Right hindlimb (tissue), 1 donor: ENCODE measurements at places on chromosomes 11 and 22.

DNA sequence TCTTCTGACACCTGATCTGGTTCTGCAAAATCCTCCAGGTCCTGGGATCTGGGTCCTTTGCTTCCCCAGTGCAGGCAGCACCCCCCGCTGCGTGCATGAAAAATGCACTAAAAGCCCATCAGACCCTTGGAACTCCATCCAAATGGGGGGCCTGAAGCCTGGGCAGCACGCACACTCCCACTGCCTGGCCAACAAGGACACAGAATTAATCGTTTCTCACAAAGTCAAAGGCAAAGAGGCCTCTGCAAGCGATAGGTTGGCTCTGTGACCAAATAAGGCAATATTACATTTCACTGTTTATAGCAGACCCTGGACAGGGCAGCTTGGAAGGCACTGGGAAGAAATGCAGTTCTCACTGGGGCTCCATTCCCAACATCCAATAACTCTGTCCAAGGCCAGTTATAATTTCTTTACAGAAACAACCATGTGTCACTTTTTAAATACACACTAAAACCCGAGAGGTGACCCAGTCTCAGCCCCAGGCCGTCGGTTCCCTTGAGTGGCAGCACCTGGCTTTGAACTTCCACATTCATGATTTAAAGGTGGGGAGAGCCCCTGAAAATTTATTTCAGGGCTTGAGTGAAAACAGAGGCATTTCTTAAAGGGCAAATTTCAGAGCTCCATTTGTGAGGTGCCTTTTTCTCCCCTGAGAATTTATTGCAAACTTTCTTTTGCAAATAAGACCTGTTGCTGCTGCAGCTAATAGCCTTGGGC, 114.4 kb upstream of the ANO1 start:
- DNase-seq: no peak

GRCh38 chr22:24445481-24446259, 18.3 kb downstream of the ADORA2A start:
- DNase-seq: peak; percentile 17

DNA sequence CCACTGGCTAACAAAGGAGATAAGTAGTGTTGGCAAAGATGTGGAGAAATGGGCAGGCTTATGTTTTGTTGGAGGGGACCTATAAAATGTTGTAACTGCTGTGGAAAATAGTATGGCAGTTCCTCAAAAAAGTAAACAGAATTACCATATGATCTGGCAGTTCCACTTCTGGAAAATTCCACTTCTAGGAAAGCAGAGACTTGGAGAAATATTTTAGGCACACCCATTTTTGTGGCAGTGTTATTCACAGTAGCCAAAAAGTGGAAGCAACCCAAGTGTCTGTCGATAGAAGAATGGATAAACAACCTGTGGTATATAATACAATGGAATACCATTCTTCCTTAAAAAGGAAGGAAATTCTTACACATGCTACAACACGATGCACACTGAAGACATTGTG, 57.0 kb upstream of the ADORA2A start:
- DNase-seq: no peak

DNA sequence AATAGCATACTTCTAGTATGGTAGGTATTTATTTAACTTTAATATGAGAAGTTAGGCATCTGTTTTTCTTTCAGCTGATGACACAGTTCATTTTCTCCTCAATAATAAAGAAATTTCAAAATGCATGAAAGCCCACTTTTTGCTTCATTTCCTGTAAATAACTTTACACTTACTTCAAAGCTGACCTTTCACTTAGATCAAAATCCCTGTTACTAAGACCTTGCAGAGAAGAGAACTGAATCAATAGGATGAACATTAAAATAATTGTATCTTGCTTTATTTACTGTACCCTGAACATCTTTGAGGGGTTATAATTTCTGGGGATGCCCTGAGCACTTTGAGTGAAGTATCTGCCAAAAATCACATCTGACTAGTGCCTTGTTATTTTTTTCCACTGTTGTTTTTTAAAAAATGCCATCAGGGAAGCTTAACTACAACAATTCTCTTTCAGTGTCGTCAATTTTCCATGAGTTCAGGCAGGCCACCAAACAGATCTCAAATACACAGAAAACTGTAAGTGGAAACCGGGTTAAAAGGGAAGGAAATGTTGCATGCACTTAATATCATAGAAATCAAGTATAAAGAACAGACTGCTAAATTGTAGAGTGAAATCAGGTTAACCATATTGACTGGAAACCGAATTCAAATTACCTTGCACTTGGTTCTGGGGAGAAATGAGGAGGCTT, 206.2 kb downstream of the MAML2 start:
- no peak for DNase-seq

- DNase-seq: no peak
Observed at GRCh38 chr11:19698493-19699292, 13.9 kb upstream of the NAV2 start.

GRCh38 chr11:74819400-74819799, 70.8 kb downstream of the RNF169 start:
- no peak for DNase-seq

- DNase-seq: peak; percentile 14
Observed at GRCh38 chr11:67456068-67456705, 1.0 kb downstream of the CABP4 start.

DNA sequence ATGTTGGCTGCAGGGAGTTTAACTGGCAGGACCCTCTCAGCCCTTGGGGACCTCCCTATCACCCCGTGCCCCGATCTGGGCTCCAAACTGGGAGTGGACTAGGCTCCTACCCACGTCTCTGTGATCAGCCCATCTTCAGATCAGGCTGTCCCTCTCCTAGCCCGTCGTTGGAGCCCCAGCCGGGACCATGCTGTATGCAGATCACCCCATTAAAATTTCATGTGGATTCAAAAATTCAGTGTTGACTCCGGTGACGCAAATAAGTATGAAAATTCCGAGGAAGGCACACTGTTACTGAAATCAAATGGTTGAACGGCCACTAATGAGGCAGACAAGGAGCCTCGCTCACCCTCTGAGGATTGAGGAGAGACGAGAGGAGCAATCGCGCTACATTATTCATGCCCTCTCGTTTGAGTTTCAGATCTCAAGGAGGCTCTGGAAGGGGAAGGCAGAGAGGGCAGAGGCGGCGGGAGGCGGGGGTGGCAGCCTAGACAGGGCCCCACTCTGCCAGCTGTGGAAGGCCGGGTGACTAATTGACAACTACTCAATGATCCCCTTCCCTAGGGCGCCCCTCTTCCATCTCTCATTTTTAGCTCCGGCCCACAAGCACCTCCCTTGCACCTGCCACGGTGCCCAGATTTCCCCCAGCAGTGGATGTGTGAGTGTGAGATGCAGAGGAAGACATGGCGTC, 255.4 kb downstream of the MIAT start:
- no peak for DNase-seq

GRCh38 chr22:30837531-30837930, 131.0 kb downstream of the MORC2 start:
- DNase-seq: no peak

GRCh38 chr22:35888181-35888870, 140.3 kb downstream of the RBFOX2 start:
- DNase-seq: no peak

- DNase-seq: no peak
Observed at GRCh38 chr11:109815500-109816150, 277.6 kb upstream of the ZC3H12C start.

DNA sequence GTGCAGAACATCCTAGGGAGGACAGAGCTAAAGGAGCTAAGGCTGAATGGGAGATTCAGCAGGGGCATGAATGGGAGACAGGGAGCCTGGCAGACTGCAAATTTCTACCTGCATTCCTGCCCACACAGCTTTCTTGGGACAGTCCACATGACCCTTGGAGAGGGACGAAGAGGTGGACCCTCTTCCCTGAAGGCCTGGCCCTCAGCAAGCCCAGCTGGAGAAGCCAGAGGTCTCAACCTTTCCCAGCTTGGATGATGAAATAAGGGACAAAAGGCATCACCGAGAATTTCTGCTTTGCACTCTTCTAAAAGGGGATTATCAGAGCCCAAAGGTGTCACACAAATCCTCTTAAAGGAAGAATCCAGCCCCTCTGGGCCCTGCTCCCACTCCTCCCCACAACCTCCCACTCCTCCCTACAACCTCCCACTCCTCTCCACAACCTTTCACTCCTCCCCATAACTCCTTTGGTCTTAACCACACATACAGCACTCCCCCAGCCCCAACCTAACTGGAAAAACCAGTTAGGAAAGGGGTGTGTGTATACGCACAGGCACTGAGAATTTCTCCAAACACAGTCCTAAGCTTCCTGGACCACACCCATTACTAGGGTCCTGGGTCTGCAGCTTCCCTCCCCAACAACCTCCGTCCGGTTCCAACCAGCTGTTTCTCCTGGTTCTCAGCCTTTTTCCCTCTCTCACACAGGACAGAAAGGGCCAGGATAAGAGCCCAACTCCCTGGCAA, 38.4 kb downstream of the RPL27A start:
- DNase-seq: peak; percentile 73

DNA sequence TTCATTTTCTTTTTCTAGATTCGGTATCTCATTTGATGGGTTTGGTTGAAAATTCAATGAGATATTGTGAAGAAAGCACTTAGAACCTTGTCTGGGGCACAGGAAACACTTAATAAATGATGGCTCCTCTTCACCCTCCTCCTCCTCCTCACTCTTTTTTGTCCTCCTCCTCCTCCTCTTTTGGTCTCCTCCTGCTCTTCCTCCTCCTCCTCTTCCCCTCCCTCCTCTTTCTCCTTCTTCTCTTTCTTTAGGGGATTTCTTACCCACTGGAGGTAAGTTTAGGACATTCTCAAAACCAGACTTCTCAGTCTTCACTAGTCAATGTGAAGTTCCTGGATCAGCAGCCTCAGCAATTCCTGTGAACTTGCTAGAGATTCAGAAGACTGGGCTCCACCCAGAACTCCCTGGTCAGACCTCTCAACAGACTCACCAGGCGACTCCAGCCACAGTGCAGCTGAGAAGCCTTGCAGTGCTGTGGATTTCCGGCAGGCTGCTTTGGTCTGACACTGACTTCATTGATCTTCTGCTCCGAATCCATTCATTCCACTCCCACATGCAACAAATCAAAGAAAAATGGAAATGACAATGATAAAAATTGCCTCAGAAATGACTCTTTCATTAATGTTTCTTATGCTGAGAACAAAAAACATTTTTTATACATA, 368.6 kb upstream of the B3GAT1 start:
- no peak for DNase-seq

DNA sequence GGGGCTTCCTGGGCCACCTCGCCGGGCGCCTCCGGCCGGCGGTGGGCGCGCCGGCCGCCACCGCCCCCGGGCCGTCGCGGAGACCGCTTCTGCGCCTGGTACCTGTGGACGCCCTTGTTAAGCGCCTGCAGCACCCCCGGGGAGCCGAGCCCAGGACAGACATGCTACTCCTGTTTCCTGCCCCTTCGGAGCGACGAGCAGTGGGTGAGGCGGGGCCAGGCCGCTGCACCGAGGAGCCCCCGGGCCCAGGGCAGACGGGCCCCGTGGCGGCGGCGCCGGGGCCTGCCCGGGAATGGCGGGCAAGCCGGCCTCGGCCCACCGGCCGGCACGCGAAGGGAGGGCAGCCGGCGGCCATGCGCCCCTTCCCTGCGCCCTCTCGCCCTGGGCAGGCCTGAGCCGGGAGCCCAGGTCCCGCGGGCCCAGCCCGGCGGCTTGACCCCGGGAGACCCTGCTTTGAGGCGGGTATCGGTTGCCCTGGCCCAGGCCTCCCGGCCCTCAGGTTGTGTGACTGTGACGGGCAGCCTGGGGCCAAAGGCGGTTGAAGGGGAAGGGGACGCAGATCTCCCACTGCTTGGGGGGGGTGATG, 789 bp upstream of the KDM2A start:
- DNase-seq: peak; percentile 58

DNA sequence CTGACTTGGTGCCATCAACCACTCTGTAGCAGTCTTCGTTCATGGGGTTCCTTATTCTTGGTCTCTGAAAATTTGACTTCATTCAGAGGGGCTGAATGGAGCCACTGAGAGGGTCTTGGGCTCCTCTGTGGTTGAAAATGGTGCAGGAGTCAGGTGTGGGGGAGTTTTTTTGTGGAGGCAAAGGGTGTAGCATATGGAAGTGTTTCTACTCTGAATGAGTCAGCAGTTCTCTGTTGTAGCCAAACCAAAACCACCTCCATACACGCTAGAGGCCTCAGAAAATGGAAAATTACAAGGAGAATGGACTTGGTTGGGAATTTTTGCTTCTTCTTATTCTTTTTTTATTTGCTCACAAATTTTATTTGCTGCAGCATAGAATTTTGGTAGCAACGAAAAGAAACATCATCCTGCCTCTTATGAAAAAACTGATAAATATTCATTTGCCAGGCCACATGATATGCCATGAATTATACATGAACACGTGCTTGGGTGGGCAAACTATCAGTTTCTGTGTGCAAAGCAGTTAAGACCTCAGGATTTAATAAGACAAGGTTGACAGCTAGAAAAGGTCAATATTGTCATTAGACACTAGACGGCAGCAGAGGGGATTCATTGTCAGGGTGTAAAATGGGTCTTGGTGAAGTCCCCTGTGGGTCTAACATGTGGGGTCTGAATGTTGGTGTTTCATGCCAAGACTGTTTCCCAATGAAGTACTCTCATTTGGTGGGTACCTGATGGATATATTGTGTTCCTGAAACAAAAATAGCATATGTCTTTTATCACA, 111.7 kb downstream of the MYO18B start:
- DNase-seq: no peak

DNA sequence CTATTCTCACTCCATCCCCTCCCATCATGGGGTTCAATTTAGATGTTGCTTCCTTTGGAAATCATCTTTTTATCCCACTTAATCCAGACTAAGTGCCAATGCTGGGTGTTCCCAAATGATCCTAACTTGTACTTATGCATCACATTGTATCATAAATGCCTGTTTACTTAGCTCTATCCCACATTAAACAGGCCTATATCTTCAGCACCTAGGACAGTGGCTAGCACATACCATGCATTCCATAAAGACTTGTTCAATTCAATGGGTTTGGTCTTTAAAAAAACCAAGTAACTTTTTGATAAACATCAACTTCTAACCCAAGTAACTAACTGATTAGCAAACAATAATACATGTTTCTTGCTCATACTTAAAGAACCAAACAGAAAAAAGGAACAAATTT, 40.6 kb downstream of the RSF1 start:
- DNase-seq: no peak

GRCh38 chr11:68145120-68145866, 24.1 kb upstream of the CHKA start:
- DNase-seq: no peak

- DNase-seq: no peak
Observed at GRCh38 chr11:123443851-123444623, 14.0 kb downstream of the GRAMD1B start.

GRCh38 chr11:29996016-29996415, 20.8 kb downstream of the KCNA4 start:
- no peak for DNase-seq

- no peak for DNase-seq
Observed at GRCh38 chr22:27128461-27129085, 471.2 kb downstream of the MIAT start.

DNA sequence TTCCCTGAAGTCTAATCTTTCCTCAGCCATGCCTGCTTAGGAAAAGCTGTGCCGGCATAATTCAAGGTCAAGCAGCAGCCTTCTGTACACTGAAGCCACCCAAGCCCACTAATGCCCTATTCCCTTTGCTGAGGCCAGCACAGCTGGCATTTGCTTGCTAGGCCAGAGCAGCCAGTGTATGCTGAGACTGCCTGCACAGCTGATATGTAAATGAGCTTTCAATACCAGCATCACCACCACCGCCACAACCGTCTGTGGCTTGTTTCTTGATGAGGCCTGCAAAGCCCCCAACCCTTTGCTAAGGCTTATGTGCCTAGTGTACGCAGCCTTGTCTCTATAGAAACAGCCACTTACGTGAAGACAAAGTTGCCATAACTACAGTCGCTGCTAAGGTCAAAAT, 56.3 kb upstream of the TNRC6B start:
- DNase-seq: peak; percentile 35

- no peak for DNase-seq
Observed at GRCh38 chr11:27705873-27706820, 5.9 kb upstream of the BDNF start.
